Activated CD4-positive, alpha-beta T cell treated with anti-CD3 and anti-CD28 coated beads for 4 hours (primary cell): ENCODE measurements at places on chromosomes 6 and 20.

GRCh38 chr20:9574776-9575175 is 60.4 kb downstream of the LAMP5 start:
- DNase-seq: no peak

DNA sequence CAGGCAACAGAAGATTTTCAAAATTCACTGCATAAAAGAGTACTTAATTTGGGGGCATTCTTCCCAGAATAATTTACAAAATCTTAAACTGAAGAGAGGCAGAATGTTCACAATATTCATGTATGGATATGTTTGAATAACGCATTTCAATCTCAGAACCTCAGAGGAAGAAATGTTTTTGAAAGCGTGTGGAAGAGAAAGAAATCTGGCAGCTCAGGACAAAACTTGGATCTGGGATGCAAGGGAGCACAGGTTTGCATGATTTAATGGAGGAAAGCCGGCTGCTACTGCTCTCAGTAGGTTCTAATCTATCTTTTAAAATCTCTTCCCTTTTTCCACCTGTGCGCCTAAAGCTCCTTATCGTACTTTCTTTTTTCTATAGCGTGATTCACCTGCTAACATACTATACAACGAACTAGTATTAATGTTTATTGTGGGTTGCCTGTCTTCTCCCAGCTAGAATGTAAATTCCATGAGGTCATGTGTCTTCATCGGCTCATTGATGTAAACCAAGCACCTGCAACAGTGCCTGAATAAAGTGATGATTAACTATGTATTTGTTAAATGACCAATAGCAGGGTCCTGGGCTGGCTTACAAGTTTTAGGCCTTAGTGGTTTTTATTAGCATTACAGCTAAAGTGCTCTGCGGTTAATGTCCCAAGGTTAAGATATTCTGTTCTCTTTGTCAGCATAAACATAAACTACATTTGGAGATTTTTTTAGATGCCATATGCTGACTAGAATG is 15.3 kb downstream of the PRL start:
- no peak for DNase-seq

DNA sequence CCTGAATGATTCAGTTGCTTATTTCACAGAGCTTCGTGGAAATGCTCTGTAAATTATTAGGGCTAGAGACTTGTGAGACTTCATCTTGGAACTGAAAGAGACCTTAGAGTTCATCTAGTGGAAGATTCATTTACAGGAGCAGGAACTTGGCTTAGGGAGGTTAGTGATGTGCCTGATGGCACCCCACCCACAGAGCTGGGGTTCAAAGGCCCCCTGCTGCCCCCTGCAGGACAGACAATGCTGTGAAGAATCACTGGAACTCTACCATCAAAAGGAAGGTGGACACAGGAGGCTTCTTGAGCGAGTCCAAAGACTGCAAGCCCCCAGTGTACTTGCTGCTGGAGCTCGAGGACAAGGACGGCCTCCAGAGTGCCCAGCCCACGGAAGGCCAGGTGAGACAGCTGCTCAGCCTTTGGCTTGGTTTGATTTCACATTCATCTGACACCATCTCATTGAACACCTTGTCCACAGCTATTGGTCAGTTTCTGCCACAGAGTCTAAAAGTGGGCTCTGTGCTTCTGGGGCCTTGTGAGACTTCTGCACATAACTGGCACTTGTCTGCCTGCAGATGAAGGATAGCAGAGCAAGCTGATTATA is 25.1 kb downstream of the MYBL2 start:
- DNase-seq: peak; percentile 44

- DNase-seq: no peak
Observed at GRCh38 chr6:83518816-83519480, 6.6 kb downstream of the PRSS35 start.

DNA sequence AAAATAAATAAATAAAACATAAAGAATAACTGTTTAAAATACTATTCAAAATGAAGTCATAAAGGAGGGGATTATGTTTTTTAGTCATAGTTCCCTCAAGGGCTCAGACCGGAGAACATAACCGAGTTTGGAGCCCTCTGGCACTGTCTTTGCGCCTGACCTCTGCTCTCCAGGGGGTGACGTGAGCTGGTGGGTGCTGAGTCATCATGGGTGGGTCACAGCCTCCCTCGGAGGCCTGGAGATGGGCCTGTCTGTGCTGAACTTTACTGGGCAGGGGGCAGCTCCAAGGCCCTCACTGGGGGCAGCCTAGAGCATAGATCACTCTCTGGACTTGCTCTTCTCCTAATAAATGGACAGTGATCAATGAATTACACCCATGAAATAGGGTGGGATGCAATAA is 3.1 kb upstream of the MAVS start:
- no peak for DNase-seq

DNA sequence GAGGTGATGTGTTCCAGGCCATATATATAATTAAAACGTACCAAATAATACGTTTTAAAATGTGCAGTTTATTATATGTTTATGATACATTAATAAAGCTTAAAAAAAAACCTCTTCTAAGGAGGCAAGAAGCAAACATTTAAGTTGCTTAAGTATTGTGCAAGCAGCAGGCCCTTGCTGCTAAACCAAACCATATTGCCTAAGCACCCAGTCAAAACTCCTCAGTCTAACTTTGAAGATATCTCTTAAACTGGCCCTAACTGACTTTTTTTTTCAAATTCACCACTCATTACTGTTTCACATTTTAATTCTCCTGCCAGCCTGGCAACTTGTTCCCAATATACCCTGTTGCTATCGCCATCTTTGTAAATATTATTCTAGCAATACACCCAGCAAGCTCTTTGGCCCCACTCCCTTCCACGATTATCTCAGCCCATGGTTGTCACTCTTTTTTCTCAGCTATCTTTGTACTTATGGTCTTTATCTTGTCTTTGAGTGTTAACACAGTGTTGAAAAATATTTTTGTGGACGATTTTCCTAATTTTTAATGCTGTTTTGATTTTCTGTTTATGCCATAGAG is 60.9 kb downstream of the C6orf58 start:
- no peak for DNase-seq

DNA sequence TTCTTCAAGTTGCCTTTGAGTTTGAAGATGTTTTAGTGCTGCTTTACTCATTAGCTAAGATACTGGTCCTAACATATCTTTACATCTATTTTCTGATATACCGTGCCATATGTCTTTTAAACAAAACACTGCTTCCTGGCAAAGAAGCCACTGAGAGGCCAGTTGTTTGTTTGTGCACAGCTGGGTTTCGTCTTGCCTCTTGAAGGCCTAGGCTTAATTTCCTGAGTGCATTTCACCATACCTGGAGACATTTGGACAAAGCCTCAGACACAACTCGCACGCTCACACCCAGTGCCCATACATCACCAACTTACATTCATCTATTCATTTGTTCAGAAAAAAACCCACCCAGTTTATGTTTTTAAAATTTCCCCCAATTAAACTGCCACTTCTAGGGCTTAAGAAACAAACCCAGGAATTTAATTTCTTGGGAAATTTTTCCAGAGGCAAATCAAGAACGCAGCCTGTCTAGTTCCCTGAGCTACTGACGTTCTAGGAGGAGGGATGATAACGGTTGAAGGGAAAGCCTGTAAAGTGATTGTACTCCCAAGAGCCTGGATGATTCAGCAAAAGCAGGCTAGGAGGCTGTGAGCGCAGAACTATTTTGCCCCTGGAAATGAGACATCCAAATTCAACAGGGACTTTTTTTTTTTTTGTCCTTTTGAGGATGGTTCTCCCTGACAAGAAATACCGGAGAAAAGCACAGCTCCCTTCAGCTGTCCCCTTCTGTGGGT is 77.7 kb downstream of the OLIG3 start:
- DNase-seq: no peak

DNA sequence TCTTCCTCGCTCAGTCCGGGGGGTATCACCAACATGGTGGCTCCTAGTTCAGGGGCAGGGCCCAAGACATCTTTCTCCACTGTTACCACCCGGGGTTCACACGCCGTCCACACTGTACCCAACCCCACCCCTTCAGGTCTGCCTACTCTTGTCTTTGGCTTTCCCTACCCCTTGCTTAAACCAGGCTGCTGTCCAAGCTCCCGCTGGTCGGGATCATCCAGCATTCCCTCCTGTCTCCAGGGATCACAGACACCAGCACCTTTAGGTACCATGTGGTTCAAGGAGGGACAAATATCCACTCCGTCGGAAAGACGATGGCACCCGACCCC is 395 bp downstream of the NELFE start:
- DNase-seq: no peak

DNA sequence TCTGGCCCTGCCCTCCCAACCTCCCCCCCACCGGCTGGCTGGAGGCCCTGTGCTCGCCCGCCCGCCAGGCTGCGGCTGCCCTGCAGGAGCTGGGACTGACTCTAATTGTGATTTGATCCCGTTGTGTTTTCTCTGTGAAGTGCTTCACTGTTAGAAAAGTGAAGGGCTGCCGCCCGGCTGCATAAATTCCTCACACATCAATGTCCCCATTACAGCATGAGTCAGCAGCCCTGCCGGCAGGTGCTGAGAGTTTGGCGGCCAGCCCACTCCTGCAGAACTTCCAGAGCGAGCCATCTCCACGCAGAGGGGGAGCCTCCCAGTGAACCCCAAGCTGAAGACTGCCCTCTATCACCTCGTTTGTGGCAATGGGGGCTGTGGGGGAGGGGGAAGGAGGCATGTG is 137.9 kb downstream of the DLL1 start:
- DNase-seq: no peak

- peak; percentile 35 for DNase-seq
Observed at GRCh38 chr20:4726710-4727397, 5.1 kb downstream of the PRND start.

GRCh38 chr20:35063168-35063567 is 29.4 kb downstream of the TRPC4AP start:
- no peak for DNase-seq
